Activated T-helper 9 cell treated with anti-CD3 and anti-CD28 coated beads, Interleukin-2, amount 50 U/mL, for 16 hours (primary cell): ENCODE measurements at places on chromosomes 7 and 10.
A peak's percentile ranks its signal among the peaks of the same experiment; 100 is the strongest.

DNA sequence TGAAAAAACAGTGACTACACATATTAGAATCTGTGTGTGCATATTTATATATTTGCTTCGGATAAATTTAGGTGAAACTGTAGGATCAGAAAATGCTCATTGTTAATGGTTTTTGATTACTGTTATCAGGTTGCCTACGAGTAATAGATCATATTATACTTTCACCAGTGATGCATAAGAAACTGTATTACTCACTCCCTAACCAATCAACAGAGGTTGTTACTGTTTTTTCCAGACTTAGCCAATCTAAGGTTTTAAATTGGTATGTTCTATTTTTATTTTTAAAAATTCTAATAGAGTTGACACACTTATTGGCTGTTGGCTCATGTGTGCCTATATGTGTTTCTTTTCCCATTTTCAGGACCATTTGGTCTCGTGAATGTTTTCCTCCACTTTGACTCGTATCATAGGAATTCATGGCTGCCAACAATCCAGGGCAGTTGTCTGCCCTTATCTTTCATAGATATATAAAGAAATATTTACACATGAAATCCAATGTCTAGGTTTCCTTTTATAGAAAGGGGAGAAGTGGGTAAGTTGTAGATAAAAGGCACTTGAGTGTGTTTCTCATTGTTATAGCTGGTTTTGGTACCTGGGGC lies 59.2 kb downstream of the ANLN start:
- no peak for DNase-seq

GRCh38 chr7:159117366-159118196 lies 27.1 kb downstream of the VIPR2 start:
- DNase-seq = no peak

- DNase-seq = no peak
Observed at GRCh38 chr10:74500026-74500704, 326.2 kb upstream of the KAT6B start.

- no peak for DNase-seq
Observed at GRCh38 chr10:3477683-3478082, 305.1 kb upstream of the PITRM1 start.

- no peak for DNase-seq
Observed at GRCh38 chr7:25611196-25611595, 382.9 kb upstream of the NPVF start.

DNA sequence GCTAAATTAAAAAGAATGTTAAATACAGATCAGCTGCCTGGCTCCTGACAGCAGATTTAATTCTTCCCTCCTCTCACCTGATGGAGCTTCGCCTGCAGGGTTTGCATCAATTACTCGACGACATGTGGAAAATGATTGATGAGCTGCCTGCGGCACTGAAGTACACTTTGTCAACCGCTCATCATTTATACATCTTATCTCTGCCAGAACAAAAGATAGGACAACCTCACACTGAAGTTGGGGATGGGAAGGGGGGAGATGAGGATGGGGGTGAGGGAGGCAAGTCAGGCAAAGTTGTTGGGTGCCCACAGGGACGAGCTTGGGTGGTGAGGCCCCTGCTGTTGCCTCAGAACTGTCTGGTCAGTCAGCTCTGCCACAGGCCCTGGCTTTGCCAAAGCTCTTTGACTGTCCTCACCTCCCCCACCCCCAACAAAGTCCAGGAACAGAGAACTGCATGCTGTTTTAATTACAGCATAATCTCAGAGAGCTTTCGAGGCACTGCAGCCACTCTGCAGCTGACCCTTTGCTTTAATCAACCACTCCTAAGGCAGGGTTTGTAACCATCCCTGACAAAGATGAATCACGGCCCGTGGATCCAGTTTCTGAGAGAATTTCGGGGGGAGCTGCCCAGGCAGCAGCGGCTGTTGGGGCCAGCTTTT lies 702.3 kb downstream of the LRMDA start:
- no peak for DNase-seq

DNA sequence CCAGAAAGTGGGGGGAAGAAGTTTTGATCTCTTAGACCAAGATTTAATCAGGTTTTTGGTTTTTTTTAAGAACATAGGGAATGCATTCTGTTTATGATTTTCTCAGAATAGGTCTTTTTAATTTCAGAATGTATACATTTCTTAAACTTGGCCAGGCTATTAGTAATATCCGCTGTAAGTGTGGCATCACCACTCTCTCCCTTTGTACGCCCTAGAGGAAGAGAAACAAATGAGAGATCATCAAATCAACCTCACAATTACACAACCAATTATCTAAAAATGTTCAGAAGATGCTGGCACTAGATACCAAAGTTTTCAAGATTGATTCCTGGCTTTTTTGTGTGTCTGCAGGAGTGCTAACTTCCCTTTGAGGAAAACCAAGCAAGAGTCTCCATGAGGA lies 70.0 kb downstream of the KLF6 start:
- DNase-seq = no peak

DNA sequence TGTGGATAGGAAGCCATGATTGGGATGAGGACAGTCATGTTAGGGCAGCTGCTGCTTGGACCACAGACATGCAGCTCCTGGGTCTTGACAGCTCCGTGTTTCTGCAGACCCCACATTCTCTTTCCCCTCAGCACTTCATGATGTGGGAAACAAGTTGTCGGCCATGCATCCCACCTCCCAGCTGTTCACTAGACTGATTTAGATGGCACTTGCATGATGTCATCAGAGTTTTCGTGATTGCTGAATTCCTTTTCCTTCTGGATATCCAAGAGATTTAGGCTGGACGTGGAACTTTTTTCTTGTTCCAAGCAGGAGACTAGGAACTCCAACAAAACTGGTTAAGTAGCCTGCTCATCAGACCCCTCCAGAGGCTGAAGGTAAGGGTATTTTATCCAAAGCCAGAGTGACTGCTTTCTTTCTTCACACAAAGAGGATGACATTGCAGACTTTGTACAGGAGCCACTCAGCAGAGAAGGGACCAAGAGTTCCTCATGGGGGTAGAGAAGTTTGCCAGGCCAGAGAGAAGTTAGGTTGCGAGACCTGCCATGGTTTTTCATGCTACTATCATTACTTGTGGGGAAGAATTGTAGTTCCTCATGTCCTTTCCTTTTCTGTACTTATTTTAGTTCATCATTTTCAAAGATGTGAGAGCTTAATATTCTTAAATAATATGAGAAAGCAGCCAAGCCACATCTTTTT lies 117.7 kb upstream of the GJD4 start:
- DNase-seq = no peak

DNA sequence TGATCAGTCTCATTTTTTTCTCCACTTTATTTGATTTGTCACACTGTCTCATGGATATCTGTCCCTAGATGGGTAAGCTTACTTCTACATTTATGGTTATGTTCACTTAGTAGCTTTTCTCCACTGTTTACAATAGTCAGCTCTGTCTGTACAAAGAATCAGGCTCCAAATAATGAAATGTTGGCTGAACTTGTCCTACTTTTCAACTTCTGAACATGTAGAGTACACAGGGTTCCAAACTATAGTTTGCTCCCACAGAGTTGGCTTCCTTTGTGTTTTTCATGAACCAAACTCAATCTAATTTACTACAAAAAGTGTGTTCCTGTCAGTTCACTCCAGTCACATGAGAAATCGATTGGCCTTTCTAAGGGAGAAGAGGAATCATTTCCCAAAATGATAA lies 175.0 kb downstream of the CCDC71L start:
- no peak for DNase-seq

DNA sequence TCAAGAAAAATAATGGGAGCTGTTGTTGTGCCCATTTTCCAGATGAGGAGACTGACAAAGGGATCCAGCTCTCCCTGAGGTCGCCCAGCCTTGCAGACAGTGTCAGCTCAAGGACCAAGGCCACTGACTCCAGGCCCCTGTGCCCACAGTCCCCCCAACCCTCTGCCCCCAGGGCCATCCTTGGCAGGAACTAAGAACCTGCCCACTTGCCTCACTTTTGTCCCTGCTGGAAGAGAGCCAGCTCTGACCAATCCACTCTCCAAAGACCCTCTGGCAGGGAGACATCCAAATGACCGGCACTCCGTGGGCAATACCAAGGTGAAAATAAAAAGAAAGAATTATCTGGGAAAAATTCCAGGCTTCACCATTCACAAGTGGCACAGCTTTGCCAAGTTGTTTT lies 101.3 kb downstream of the TCERG1L start:
- no peak for DNase-seq

GRCh38 chr10:25869609-25870008 lies 64.4 kb upstream of the MYO3A start:
- DNase-seq = no peak

GRCh38 chr10:75484717-75485116 lies 53.3 kb downstream of the LRMDA start:
- DNase-seq = no peak

DNA sequence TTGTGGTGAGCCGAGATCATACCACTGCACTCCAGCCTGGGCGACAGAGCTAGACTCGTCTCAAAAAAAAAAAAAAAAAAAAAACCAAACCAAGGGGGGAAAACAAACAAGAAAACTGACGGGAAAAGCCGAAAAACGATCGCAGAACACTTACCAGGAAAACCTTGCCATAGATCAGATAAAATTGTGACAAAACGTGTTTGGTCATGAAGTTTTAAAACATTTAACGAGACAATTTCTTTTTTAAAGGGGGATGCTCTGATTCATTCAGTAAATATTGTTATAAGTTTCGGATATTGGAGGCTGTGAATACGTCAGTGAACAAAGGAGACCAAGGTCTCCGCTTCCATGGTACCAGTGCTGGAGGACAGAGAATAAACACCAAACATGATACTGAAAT lies 77.3 kb downstream of the ARMC3 start:
- DNase-seq = no peak

GRCh38 chr7:69849268-69849667 lies 251.0 kb downstream of the AUTS2 start:
- no peak for DNase-seq

GRCh38 chr7:42677751-42678699 lies 233.8 kb downstream of the C7orf25 start:
- no peak for DNase-seq

DNA sequence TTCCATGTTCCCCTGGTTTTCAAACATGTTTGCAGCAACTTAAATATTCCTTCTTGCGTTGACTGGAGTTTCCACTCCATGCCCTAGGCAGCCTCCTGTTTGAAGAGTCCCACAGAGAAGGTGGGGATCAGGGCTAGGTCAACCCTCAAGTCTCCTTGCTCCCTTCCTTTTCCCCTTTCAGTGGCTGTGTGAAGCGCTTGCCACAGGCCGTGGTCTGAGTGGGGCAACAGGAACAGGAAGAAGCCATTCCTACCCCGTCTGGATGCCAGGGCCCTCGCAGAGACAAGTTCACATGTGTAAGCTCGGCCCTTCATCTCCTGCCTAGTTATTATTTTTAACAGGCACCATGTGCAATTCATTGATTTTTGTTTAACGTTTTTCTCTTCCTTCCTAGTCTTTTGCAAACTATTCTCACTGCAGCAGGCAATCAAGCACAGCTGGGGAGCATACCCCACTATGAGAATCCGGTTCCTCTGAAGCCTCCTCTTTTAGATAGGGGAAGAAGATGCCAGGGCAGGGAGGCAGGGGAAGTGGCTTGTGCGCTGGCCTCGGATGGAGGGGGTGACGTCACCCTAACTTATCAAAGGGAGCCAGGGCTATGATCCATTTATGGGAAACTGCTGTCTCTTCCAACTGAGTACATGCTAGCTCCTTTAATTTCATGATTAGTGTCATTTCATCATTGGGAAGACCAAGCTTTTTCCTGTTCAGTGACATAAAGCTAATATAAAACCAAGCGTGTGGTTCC lies 64.2 kb downstream of the PRLHR start:
- DNase-seq = no peak

- DNase-seq = no peak
Observed at GRCh38 chr7:127501817-127502216, 83.6 kb downstream of the GCC1 start.

DNA sequence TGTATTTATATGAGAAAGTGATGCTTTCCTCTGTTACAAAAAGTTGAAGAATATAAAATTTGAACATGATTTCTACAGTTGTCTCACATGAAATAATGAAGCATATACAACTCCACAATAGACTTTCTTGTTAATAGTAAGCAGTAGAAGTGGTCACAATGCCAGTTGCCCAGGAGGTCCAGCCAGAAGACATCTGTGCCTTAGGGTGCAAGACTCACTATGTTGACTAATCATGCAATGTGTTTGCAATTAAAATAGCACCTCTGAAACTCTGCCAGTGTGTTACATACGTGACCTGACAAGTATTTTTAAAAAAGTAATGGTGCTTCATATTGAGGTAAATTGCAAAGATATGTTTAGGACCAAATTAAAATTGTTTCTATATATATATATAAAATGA lies 547.2 kb downstream of the ETV1 start:
- DNase-seq = no peak

DNA sequence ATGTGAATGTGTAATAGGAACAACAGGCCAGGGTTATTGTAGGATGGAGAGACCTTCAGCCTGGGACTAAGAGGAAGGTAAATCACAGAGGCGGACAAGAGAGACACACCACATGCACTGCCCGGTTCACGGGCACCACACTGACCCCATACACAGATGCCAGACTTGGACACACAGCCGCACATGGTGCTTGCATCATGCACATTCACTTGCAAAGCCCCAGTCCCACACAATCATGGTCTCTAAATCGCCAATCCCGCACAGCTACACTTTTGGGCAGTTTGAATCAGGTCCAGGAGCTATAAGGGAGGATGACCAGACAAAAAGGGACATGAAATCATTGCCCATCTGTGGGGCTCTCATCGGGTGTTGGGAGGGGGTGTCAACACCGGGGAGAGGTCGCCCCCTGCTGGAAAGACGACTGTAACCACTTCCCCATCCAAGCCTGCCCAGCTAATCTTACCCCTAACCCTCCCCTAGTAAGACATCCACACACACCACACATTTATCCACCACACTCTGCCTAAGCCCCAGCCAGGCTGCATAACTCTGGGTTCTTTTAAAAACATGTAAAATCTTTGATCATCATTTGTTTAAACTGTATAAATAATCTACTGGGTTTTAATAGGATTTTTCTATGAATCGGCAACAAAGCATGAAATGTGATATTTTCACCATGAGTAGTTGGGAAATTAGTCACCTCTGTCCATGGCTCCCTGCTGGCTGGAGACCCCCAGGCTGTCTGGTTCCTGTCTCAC lies 40.5 kb upstream of the SLF2 start:
- peak; percentile 27 for DNase-seq

GRCh38 chr7:7563813-7564212 lies 2.9 kb upstream of the MIOS start:
- DNase-seq = no peak

DNA sequence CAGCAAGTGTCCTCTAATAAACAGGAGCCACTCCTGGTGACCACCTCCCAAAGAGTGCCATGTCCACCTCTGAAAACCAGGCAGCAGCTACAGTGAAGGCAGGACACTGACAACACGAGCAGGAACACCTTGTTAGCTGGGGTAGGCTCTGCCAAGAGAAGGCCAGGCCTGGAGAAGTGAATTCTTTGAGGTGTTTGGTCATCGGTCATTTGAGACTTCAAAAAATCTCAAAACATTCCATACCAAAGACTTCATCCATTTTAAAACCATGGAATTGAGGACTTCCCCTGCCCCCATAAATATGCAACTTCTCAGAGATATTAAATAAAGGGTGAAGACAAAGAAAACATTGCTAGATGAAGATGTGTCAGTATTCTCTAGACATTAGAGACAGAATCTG lies 28.4 kb upstream of the OPALIN start:
- no peak for DNase-seq

GRCh38 chr10:89255793-89256192 lies 4.2 kb upstream of the LIPA start:
- DNase-seq = no peak
